ENCODE measurements at places on chromosomes 4 and X.
A peak's percentile ranks its signal among the peaks of the same experiment; 100 is the strongest.

- no peak for DNase-seq
These were observed 191.9 kb downstream of the FBXW7 start for GRCh38 chr4:152344001-152344400.

- no peak for DNase-seq
These were observed 11.7 kb downstream of the ALB start for GRCh38 chr4:73415807-73416238.

DNA sequence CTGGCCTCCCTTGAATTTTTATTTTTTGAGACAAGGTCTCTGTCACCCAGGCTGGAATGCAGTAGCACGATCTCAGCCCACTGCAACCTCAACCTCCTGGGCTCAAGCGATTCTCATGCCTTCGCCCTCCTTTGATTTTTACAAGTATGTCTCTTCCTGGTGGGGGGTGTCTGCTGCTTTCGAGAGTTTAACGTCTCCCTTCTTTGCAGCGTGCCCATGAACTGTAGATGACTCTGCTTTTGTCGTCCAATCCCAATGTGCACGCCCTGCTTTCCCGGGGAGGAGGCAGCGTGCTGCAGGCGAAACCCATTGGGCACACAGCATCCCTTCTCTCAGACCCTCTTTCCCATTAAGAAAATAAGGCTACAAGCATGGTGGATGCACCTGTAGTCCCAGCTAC is 7.0 kb downstream of the PRKX start:
- DNase-seq, result no peak

GRCh38 chr4:130738233-130738632 is 1642.3 kb downstream of the C4orf33 start:
- DNase-seq, result no peak

DNA sequence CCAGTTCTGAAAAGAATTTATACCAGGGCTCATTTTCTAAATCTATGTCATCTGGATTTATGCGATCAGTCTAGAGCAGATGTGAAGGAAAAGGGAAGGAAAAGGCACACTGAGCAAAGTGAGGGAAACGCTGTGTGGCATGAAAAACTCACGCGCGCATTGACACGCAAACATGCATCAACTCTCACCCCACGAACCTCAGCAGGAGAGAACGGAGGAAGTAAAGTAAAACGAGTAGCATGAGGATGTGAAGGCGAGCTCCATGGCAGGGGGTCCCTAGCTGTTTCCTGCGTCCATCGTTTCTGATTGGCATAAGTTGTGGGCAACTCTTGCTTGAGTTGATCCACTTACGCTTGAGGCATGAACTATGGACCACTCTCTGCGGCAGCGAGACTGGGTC is 102.8 kb upstream of the PDLIM3 start:
- DNase-seq, result no peak

DNA sequence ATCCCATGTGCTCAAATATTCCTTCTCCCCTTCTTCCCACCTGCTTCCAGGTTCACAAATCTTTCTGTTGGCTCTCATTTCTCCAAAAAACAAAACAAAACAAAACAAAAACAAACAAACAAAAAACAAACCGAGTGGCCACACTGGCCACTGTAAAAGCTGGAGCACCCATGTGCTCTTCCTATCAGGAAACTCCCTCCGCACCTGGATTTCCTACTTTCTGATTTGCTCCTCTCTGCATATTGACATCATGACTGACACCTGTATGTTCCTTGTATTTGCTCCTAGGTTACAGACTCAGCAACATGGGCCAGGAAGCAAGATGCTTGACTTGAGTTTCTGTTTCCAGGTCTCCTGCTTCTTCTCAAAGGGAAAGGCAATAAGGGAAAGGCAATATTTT is 258.8 kb downstream of the GPC3 start:
- no peak for DNase-seq

DNA sequence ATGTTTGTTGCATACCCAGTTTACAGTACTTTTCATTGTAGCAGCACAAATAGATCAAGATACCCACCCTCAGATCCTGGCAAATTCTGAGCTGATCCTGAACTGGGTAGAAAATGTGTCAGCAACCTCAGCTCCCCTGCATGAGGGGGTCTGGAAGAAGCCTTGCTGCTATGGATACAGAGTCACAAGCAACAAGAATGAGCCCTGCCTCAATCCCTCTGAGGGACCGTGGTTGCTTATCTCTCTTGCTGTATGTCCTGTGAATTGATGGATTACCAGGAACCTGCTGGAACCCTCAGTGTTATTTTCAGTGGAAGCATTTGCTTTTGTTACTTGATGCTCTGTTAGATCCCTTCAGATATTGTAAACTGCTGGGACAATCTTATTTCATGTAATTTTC is 331.0 kb downstream of the STIM2 start:
- DNase-seq, result no peak

DNA sequence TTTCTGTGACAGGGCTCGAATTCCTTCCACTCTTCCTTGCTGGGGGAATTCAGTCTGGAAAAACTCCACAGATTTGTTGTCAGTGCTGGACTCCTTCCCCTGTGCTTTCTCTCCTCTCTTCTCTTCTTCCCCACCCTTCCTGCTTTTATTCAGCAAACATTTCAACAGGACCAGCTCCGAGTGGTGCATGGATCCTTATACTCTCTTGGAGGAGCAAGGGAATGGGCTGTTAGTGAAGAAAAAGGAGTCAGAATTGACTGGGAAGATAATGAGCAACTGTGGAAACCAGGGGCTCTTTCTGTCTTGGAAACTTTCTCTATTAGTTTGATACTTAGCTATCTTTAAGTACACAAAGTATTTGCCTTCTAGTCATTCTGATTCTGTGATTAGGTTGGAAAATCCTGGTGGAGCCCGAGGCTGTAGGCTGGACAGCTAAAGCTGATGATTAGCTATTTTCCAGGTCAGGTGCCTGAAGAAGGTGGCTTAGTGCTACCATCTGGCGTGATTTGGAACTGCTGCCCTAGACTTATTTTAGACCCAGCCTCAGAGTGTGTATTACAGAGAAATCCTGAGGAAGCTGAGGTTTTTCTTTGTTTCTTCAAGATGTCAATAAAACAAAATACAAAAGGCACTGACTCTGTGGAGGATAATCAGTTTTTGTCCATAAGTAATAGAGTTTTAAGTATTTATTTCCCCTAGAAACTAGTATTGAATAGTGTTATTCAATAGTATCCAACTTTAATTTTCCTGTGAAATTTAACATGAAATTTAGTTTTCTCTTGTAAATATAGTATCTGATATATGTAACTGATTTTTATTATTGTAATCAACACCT is 38.4 kb downstream of the NAP1L5 start:
- peak; percentile 10 for DNase-seq

DNA sequence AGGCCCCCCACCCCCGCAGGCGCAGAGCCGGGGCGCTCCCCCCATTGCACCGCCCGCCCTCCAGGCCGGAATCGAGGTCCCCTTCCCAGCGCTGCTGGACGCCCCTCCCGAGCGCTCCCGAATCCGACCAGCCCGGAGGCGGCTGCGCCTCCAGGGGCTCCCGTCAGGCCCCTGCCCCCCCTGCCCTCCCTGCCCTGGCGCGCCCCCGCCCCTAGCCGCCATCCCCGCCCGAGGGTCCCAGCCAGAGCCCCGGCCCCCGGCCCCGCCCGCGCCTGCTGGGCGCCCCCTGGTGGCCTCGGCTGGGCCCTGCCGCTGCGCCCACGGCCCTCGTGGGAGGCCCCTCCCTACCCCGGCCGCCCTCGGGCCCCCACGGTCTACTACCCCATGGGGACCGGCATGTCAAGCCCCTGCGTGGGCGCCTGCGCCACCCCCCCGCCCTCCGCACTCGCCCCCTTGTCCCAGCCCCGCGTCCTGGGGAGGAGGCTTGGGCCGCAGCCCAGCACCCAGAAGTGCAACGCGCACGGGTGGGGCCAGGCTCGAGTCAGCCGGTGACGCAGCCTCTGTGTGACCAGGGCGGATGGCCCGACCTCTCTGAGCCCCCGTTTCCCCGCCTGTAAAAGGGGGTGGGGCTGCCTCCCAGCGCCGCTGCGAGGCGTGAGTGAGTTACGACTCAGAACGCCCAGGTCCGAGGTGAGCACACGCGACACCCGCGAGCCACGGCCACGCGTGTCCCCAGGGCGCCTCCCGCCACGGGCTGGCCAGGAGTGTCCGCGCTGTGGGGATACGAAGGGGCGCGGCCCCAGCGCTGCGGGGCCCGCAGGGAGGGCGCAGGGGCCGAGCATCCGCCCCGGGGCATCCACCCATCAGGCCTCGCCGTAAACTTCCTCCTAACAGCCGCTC is 104.9 kb downstream of the FAM53A start:
- peak; percentile 65 for DNase-seq

GRCh38 chr4:152572417-152573086 is 36.7 kb upstream of the FBXW7 start:
- no peak for DNase-seq

DNA sequence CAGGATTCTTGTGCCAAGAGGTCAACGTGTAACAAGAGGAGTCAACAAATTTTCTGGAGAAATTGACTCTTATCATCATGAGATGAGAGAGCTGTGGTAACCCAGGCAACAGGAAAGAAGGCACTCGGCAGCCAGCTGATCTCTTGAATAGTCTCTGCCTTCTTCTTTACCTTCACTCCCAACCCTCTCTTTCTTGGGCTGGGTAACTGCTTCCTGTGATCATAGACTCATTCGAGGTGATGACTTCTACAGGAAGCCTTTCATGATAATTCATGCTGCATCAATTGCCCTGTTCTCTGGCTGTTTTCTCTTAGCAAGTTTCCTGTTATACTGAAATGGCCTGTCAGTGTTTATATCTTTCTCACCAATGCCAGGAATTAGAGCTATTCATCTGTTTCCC is 70.8 kb upstream of the FSTL5 start:
- DNase-seq, result no peak
